Activated B cell treated with CpG ODN at 0.5 μM for 24 hours (primary cell): ENCODE measurements at places on chromosomes 11 and 22. TPM values are rescaled to one million over a fixed set of nuclear protein-coding genes. Genes with fewer than 3 reads are reported as not detected.

DNA sequence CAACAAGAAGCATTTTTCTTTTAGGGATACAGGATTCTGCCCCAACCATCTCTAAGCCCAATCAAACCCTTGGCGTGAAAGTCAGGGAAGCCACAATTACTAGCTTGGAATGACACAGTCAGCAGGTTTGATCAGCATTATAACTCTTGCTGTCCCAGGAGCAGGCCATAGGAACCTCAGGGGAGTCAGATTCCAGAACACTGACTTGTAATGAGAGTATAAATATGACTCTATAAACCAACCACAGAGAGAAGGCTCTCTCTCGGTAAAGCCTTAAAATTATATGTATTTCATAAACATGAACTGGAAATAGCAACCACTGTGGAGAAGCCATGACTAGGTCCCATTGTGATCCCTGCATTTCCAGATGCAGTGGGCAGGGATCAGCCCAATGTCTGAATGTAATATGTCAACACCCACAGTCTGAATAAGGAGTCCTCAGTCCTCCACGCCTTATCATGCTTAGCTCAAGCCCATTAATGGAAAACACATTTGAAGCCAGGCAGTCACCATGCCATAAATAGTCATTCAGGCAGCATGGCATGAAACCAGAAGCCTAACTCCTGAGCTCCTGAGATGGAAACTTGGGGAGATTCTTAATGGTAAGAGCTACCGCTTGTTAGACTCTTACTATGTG lies 99.1 kb upstream of the MTNR1B start:
- H3K27ac ChIP-seq = no peak overlapping the region
- H3K4me3 ChIP-seq = no peak overlapping the region
- H3K4me1 ChIP-seq = no peaks in the 10 kb centered on the region
- H3K36me3 ChIP-seq = no peaks in the 10 kb centered on the region
- no peak for DNase-seq

LDLRAD3 gene
- not detected in 2 replicates for total RNA-seq

DNA sequence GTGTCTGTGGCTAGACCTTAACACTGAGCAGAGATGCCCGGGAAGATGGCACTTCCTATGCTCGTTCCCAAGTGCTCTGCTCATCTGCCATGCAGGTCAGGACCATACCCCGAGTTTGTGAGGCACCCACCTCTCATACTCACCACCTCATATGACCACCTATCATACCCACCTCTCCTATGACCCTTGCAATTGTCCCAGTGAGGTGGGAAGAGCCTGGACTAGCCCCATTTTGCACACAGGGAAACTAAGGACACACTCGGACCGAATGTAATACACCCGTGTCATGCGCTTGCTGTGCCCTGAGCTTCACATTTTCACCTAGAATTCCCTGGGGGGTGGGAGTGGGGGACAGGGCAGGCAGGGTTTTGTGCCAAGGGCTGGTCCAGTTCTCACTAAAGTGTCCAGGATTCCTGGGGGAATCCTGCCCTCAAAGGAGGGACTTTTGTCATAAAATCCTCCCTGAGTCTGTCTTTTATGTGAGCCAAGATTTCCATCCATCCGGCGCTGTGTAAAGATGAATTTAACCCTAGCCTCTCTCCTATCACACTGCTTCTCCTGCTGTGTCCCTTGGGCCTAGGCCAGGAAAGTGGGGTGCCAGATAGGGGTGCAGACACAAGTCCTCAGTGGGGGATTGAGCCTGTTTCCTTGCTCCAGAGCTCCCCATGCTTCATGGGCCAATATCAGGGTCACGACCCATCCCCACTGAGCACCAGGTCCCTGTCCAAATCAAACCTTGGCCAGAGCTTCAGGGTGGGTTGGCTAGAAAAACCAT lies 20.0 kb downstream of the TPBGL start:
- H3K4me1 ChIP-seq = peaks cover 33% of the 10 kb centered on the region
- DNase-seq = no peak
- H3K27ac ChIP-seq = no peak overlapping the region
- no peak overlapping the region for H3K4me3 ChIP-seq
- no peaks in the 10 kb centered on the region for H3K36me3 ChIP-seq
- peaks cover 3% of the 10 kb centered on the region for H3K27me3 ChIP-seq

- no peak overlapping the region for H3K27ac ChIP-seq
- peaks cover 5% of the 10 kb centered on the region for H3K27me3 ChIP-seq
Observed at GRCh38 chr11:59953463-59954218, 10.2 kb upstream of the OOSP4A start.

- H3K36me3 ChIP-seq = peaks cover 13% of the 10 kb centered on the region
- H3K4me3 ChIP-seq = no peak overlapping the region
- DNase-seq = no peak
- H3K27me3 ChIP-seq = no peaks in the 10 kb centered on the region
- peaks cover 35% of the 10 kb centered on the region for H3K4me1 ChIP-seq
Observed at GRCh38 chr11:13320688-13321087, 43.1 kb downstream of the BMAL1 start.
